CD4-positive, alpha-beta T cell treated with Interleukin-15 for 4 hours (primary cell): ENCODE measurements at places on chromosomes 16 and 17.

DNA sequence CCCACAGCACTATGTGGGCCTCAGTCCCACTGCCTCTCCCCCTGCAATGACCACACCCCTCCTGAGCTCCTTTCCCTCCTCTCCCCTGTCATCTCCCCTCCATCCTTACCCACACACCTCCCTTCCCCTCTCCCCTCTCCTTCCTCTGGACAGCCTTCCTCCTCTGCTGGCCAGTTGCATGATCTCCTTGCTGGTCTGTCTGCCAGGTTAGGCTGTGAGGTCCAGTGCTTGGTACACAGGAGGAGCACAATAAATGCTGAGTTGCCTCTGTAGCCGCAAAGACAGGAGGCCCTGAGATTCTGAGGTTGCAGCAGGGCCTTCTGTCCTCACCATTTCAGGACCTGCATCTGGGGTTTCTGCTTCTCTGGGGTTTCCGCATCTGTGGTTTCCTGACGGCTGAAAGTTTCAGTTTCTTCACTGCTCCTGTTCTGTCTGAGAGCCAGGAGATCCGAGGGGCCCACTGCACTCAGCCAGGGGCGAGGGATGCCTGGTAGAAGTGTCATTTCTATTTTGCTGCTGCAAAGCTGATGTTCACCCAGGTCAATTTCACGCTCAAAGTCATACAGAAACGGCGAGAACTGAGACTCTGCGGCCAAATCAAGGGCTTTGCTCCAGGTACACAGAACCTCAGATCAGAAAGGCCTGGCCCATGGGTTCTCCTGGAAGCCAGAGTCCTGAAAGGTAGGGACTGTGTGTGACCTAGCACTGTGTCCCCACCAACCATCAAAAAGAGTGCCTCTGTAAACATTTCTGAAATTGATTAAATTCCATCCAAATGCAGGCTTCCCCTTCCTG is 4.6 kb upstream of the SLC12A3 start:
- DNase-seq: peak; percentile 55

DNA sequence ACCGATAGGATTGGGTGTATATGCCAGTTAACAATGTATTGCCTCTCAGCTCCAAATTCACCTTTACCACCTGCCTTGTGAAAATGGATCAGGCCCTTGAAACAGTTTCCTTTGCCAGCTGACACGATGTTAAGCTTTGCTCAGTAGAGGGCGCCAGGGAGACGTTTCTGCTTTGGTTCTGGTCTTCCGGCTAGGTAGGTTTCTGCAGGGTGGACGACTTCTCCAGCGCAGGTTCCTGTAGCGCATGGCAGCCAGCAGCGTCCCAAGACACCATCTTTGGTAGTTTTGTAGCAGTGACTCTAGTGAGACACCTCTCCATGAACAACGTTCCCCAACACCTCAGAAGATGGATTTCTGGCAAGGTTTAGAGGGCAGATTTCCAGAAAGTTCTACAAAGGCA is 24.0 kb downstream of the SYCE1L start:
- no peak for DNase-seq

- no peak for DNase-seq
Observed at GRCh38 chr16:89443727-89444084, 46.7 kb downstream of the ANKRD11 start.

- DNase-seq: no peak
Observed at GRCh38 chr16:13863075-13863765, 56.7 kb upstream of the ERCC4 start.

DNA sequence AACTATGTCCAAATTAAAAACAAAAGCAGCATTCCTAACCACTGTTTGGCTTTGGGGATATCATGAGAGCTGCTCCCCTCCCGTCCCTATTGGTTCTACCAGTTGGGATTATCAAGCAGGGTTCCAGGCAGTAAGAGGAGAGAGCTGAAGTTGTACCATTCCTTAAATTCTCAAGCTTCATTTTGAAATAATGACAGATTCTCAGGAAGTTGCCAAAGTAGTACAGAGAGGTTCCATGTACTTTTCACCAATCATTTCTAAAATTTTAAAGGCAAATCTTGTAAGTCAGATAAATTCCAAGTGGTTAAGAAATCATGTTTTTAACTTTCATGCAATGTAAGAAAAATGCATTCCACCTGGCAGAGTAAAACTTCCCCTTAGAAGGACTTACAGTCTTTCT is 36.9 kb downstream of the TEX2 start:
- no peak for DNase-seq

- DNase-seq: no peak
Observed at GRCh38 chr17:5638596-5638995, 54.3 kb upstream of the NLRP1 start.

DNA sequence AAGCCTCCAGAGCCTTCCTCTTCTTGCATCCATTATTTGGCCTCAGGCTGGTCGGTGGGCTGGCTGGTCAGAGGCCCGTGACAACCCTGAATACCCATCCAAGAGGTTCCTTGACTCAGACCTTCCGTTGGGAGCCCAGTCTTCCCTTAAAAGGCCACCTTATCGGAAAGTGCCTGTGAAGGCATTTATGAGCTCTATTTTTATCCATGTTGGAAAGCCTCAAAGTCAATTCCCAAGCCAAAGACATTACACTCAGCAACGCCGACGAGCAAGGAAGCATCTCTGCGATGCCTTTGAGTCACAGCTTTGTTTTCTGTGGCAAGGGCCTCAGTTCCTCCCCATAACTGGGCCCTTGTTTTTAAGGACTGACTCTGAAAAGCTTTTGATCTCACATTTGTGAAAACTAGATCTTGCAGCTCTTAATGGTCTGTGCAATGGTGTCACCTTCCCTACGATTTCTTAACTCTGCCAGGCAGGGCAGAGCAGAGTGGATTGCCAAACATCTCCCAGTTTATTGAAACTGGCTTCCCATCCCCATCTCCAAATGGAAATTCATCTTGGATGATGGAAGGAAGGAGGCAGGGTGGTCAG is 13.3 kb upstream of the SPOP start:
- DNase-seq: no peak

DNA sequence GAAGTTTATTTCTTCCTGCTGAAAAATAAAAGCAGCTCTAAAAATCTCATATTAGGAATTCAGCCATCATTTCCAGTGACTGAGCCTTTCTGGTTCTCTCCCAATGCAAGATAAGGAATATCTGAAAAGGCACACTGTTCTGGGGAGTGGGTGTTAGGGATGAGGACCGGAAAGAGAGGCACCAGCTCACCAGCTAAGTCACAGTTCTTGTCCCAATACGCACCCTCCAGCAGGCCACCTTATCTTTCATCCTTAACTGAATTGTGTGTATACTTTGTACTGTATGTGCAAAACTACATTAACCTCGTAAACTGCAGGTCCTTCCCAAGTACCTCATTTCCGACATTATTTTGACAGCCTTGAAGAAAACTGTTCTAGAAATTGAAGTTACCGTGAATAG is 11.0 kb downstream of the AMFR start:
- no peak for DNase-seq

DNA sequence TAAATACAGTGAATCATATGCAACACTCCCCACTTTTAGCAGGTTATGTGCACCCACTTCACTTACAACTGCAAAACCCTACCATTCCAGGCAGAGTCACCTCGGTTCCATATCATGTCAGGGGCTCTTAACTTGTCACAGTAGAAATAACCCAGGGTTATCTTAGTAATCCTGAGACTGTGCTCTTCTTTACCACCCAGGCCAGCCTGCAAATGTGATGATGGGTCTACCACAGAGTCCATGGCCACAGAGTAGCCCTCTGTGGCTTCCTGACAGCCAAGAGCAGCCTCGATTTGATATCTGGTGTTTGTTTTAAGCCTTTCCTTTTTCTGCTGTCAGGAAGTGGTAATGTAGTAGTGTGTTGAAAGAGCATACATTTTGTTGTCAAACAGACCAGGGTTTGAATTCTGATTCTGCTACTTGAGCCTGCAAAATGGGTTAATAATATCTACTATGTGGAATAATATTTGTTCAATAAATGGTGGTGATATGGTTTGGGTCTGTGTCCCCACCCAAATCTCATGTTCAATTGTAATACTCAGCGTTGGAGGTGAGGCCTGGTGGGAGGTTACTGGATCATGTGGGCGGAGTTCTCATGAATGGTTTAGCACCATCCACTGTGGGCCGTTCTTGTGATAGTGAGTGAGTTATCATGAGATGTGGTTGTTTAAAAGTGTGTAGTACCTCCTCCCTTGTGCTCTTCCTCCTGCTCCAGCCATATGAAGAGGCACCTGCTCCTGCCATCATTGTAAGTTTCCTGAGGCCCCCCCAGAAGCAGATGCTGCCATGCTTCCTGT is 416.5 kb downstream of the UTP18 start:
- no peak for DNase-seq

DNA sequence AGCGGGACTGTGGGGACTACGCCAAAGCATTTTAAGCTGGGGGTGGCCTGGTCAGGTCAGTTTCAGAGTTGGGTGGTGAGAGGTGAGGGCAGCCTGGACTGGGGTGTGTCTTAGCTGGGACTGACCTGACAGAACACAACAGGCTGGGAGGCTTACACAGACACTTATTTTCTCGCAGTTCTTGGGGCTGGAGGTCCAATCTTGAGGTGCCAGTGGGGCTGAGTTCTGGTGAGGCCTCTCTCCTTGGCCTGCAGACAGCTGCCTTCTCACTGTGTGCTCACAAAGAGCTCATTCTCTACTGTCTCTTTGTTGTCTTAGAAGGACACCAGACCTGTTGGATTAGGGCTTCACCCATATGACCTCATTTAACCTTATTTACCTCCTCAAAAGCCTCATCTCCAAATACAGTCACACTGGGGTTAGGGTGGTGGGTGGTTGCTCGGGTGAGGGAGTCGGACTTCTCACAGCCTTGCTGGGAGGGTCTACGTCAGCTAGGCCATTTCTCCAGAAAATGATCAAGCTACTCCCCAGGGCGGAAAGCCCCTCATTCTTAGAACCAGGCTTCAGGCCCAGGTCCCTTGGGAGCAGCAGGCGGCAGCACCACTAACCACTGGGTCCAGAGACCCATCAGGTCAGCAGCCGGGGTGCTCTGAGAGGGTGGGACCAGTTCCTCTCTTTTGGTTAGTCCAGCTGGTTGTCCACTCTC is 149.3 kb downstream of the RAB11FIP4 start:
- no peak for DNase-seq

DNA sequence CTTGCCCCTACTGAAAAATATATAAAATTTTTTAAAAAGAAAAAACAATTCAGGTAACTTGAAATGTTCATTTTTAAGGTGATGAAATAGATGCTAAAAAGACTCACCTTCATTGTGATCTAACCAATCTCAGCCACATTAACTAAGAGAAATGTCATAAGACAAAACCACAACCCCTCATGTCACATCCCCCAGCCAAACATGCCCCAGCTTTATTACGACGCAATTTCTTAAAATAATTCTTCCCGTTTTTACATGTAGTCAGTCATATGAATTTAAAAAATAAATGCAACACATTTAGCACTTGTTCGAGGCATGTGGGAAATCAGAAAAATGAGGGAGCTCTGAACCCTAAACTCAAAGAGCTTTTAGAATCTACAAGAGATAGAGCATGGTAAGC is 9.5 kb downstream of the AMFR start:
- DNase-seq: no peak

GRCh38 chr17:80588702-80589383 is 44.2 kb downstream of the RPTOR start:
- no peak for DNase-seq

- DNase-seq: no peak
Observed at GRCh38 chr16:4264546-4264945, 8.3 kb downstream of the TFAP4 start.

DNA sequence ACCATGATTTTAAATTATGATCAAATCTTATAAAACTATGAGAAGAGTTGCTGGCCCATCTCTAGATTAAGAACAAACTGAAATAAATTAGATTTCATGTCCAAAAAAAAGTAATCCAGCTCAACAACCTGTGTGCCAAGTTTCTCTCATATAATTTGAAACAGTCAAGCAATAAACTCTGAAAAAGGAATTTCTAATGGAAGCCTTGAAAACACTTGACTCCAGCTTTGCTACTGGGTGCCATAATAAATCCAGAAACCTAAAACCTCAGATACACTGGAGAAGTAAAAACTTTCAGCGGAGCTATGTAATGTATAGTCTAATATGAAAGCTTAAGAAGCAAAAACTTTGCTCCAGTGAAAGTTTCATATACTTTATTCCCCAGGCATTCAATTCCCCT is 25.5 kb downstream of the RPGRIP1L start:
- no peak for DNase-seq

DNA sequence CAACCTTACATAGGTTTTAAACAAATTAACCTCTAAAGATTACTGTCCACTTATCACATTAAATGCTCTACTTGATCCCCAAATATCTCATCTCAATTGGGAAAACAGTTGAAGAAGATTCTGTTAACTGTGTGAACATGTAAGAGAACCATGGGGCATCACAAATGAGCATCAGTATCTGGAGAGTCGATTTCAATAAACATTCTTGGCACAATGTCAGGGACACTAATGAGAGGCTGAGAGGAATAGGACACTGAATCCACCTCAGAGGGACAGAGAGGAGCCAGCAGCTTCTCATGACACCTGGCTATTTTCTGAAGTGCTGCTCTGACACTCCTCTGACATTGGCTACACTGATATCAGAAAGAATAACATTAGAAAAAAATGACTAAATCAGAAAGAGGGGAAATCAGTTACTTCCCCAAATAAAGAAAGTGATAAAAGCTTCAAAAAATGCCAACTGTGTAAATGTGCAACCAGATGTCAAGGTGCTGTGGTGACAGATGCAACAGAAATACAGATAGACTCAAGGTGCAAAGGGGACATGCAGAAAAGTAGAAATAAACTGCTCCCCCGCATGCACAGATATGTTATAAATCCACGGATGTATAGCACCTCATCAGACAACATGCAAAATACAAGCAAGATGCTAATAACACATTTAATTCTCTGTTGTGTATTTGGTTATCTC is 67.4 kb downstream of the SNX11 start:
- no peak for DNase-seq

GRCh38 chr16:67100569-67101310 is 9.0 kb upstream of the PHAF1 start:
- peak; percentile 38 for DNase-seq

DNA sequence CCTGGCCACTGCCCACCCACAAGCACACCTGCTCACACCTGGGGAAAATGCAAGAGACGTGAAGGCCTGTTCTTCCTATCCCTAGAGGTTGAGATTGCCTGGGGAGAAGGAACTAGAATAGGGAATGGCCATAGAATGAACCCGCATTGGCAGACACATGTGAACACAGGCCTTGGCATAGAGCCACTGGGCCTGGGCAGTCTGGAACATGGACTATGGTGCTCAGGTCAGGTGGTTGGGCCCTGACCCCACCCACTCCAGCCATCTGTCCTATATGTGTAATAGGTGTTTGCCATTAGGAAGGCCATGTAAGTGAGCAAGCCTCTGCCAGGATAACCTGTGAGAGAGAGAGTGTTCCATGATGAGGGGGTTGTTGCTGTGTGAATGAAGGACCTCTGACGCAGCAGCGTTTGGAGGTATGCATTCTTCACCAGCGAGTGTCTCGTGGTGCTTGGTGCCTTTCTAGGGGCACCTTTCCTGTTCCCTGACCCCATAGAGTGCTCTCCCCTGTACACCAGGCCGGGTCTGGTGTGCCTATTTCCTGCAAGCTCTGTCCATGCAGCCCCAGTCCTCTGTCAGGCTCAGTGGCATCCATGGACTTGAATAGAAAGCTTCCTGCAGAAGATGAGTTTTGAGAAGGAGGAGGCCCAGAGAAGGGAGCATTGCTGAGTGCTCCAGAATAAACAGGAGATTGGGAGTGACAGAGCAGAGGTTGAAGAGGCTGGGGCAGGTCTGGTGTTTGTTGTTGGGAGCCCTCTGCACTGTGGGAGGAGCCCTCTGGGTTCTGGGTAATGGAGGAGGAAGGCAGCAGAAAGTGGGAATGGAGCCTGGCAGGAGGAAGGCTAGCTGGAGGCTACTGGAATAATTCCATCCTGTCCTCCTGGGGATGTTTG is 15.6 kb downstream of the CTRL start:
- DNase-seq: no peak

GRCh38 chr16:88423448-88423850 is 29.6 kb upstream of the ZFPM1 start:
- no peak for DNase-seq

- DNase-seq: no peak
Observed at GRCh38 chr17:34071886-34072420, 183.1 kb upstream of the CCL2 start.
